ENCODE measurements at places on chromosomes 3 and 15. TPM values are rescaled to one million over a fixed set of nuclear protein-coding genes. Genes with fewer than 3 reads are reported as not detected.

GRK7 gene
- not detected for total RNA-seq

COL6A5 gene
- not detected for total RNA-seq

PARP14 gene
- 16.4 TPM for total RNA-seq

TM4SF18 gene
- total RNA-seq: 12.5 TPM

GOLGA6L4 gene
- 1.5 TPM for total RNA-seq

PAQR5 gene
- total RNA-seq: 1.2 TPM

TMEM40 gene
- total RNA-seq: 6.5 TPM

EBLN2 gene
- 1.6 TPM for total RNA-seq

LRRFIP2 gene
- total RNA-seq: 107 TPM

SLC22A14 gene
- 0.13 TPM for total RNA-seq

ABTB1 gene
- total RNA-seq: 21.8 TPM

CTXN2 gene
- not detected for total RNA-seq

SPTBN5 gene
- total RNA-seq: 2.5 TPM
